ENCODE measurements at places on chromosomes 4 and X.

DNA sequence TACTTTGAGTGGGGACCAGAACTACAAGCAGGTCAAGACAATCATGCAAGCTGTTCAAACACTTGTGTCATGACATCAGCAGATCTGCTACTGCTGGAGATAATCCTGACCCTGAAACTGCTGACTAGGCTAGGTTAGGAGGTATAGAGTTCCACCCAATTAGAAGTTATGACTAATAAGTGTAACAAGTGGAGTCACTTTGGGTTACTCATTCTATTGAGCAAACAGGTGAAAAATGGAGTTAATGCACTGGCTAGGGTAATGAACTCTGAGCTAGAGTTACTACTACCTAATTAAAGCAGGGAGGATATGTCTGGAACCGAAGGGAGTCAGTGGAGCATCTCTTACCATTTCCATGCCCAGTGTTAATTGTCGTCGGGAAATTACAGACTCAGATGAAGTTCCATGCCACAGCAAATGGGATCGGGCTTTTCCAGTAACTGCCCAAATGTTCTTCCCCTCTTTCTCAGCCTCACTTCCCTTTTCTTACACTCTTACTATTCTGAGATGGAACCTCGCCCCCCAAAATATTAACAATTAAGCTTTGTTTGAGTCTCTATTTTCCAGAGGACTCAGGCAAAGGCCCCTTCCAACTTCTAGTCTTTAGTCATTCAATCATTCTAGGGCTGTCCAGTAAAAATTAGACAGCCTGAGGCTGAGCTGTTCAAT lies 19.8 kb upstream of the MANBA start:
- DNase-seq = no peak

GRCh38 chr4:106362086-106362825 lies 6.3 kb downstream of the GIMD1 start:
- no peak for DNase-seq

- peak; percentile 73 for DNase-seq
These were observed 38.5 kb upstream of the TAPT1 start for GRCh38 chr4:16264798-16265197.

DNA sequence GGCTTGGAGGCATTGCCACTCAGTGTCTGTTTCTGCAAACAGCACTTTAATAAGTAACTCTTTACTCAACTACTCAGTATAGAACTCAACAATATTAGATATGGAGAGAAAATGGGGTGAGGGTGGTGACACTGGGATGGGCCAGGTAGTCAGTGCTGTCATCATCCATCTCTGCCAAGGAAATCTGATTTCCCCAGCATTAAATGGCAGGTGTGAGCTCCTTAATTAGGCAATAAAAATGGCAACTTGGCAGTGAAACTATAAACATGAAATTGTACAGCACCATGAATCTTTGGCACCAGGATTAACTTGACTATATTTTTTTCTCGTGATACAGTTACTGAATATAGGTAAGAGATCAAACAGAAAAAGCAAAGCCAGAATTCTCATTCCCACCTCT lies 146.2 kb downstream of the GLRA2 start:
- DNase-seq = no peak

DNA sequence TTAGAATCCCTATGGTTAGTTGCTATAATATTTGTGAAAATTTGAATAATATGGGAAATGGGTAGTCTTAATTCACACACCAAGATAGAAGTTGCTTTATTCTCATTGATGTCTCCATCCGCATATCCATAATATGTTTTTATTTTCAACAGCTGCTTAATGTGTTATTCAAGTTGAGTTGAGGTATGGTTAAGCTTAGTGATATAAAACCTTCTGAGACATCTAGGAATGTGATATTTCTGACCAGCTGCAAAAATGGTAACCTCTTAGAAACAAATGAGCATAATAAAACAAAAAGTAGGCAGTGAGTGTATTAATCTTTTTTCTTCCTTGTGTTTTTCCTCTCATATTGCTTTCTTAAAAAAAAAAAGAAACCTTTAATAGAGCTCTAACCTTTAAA lies 172.9 kb downstream of the TENM3 start:
- no peak for DNase-seq

DNA sequence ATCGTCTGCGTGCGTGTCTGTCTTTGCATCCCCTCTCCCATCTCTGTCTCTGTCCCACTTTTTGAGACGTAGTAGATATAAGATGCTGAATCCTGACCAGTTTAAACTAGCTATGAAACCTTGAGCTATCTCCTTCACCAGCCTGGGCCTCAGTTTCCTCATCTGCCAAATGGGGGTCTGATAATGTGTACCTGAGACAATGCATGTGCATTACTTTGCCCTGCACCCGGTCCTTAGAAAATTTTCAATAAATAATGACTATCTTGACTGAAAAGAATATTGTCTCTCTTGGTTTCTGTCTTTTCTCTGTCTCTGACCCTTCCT lies 602 bp downstream of the KANTR start:
- no peak for DNase-seq

All from AML-193 (cell line).